ENCODE measurements at places on chromosomes 16 and 17. TPM values are rescaled to one million over a fixed set of nuclear protein-coding genes. Genes with fewer than 3 reads are reported as not detected.

ALOX15B gene
- not detected for total RNA-seq

KRT33B gene
- not detected for total RNA-seq

DNA sequence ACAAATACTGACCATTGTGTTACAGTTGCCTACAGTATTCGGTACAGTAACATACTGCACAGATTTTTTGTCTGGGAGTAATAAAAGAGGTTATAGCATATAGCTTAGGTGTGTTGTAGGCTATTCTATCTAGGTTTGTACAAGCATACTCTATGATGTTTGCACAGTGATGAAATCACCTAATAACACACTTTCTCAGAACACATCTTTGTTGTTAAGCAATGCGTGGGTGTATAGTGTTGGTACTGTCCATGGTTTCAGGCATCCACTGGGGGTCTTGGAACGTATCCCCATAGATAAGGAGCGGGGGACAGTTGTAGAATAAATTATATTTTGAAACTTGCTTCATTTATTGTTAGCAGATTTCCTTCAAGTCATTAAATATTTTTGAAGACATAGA is 293.3 kb upstream of the TBX2 start:
- DNase-seq = no peak

DNA sequence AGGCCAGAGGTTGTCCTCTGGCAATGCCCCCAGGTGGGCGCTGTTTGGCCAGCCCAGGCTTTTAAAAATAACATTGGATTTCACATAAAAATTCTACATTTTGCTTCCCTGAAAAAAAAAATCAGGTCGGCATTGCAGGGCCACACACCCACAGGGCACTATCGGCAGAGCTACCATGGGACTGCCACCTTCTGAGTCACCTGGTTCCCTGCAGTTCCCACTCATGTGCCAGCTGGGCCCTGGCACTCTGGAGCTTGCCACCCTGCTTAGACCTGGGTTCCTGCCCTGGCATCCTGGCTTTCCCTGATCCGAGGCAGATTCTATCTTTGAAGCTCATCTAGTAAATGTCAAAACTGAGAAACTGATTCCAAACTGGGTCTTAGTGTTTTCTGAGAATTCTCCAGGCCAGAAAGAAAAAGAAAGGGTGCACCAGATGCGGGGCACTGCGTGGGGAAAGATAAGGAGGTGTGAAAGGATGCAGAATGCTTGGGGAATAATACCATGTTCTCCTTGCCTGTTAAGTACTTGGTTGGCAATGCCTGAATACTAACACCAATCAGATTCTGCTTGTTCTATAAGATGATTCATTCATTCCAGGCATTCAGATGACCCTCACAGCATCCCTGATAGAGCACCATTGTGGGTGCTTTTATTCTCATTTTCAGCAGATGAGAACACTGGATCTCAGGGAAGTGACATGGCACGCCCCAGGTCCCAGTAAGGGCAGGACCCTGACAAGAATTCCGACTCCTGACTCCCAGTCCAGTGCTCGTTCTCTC is 51.8 kb downstream of the RAI1 start:
- no peak for DNase-seq

DNA sequence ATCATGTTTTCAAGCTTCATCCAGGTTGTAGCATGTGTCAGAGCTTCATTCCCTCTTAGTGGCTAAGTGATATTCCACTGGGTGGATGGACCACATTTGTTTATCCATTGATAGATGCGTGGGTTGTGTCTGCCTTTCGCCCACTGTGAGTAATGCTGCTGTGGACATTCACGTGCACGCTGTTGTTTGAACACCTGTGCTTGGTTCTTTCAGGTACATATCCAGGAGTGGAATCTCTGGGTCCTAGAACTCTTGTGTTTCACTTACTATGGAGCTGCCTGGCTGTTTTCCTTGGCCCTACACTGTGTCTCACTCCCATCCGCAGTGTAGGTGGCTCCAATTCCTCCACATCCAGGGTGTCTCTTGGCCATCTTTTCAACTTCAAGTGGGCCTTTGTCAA is 224.2 kb downstream of the C16orf95 start:
- no peak for DNase-seq

BICDL2 gene
- not detected for total RNA-seq

DNA sequence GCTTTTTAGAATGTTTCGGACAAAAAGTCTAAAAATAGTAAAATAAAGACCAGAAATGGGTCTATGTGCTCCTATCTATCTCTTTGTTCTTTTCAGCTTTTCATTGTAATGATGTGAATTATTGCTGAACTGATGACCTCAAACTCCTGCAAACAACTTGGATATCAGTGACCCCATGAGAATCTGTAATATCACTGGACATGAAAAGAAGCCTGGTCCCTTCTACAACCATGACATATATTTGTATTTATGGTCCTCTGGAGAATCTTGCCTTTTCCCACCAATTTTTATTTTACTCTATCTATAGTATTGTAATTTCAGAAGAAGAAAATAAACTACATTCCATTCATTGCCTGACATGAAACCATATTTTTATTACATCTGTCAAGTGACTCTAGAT is 740.7 kb upstream of the CA10 start:
- DNase-seq = no peak

P2RX1 gene
- 26.0 TPM for total RNA-seq

DNA sequence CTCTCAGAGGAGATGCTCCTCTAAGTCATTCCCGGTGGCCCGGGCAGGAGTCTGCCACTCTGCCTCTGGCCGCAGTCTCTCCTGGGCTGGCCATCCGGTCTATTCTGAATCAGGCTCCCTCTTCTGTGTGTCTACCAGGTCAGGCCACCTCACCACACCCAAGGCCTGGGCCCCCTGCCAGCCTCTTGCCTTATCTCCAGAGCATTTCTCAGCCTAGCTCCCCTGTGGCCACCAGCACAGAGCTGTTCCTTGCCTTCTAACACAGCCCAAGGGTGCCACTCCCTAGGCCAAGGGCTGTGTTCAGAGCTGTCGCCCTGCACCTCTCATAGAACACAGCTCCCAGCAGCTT is 55.3 kb downstream of the MYO18A start:
- no peak for DNase-seq

- no peak for DNase-seq
Measured at GRCh38 chr17:4940555-4941318, 669 bp downstream of the RNF167 start.
